ENCODE measurements at places on chromosomes 2 and 18.

DNA sequence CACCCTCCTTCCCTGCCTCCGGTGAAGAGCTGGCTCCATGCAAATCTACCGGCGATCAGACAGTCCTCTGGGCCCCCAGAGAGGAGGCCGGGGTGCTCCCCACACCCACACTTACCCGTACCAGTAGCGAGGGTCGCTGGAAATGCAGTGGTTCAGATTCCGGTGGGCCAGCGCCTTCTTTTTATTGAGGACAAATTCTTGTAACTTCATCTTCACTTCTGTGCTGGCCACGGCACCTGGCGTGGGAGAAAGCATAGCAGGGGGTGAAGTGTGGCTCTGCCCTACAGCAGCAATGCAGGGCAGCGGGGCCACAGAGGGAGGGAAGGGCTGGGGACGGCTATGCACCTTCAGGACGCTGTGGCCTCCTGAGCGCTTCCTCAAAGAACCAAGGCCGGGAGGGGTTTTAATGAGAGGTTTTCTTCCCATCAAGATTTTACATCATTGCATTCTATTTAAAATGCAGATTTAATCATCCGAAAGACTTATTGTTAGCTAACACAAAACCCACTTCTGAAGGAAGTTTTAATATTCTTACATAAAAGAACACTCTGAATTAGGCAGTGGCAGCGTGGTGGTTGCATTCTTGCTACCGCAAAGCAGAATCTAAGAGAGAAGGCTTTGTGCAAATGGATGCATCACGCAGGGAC is 237.0 kb downstream of the HDAC4 start:
- no peak for DNase-seq

DNA sequence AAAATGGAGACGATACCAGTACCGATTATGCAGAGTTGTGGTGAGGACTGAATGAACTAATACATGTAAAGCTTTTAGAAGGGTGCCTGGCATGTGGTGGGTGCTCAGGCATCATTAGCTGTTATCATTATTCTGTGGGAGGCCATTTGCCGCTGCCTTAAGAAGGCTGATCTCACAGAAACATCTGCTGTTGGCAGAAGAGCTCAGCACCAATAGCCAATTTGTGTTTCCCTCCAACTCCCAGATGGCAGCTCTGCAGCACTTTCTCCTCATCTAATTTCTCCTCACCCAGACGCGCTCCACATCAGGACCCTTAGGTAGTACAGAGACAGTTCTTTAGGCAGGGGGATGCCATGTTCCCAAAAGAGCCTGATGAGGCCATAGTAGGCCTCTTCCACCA is 15.8 kb upstream of the CYP1B1 start:
- DNase-seq = no peak

DNA sequence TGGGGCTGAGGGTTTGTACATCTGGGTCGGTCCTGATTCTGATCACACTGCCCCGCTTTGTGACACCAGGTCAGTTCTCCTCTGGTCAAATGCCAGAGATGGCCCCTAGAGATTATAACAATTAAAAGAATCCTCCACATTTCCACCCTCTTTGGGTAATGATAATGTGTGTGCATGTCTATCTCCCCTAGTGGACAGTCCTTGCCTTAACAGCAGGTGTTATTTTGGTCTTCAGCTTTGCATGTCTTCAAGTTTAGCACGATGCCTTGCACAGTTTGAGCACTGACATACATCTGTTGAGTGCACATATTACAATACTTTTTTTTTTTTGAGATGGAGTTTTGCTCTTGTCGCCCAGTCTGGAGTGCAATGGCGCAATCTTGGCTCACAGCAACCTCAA is 25.7 kb upstream of the COX7A2L start:
- DNase-seq = peak; percentile 22

DNA sequence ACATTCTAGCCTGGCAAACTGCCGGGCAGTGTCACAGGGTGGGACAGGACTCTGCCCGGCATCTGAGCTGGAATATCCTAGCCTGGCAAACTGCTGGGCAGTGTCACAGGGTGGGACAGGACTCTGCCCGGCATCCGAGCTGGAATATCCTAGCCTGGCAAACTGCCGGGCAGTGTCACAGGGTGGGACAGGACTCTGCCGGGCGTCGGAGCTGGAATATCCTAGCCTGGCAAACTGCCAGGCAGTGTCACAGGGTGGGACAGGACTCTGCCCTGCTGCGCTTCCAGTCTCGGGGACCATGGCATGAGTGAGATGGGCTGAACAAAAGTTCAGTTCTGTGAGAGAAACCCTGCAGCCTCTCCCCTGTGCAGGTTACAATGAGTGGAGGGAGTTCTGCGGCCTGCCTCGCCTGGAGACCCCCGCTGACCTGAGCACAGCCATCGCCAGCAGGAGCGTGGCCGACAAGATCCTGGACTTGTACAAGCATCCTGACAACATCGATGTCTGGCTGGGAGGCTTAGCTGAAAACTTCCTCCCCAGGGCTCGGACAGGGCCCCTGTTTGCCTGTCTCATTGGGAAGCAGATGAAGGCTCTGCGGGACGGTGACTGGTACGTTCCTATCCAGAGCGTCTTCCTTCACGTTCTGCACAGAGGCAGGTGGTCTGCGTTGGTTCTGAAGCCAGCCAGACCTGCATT is 80.3 kb downstream of the TPO start:
- DNase-seq = no peak

DNA sequence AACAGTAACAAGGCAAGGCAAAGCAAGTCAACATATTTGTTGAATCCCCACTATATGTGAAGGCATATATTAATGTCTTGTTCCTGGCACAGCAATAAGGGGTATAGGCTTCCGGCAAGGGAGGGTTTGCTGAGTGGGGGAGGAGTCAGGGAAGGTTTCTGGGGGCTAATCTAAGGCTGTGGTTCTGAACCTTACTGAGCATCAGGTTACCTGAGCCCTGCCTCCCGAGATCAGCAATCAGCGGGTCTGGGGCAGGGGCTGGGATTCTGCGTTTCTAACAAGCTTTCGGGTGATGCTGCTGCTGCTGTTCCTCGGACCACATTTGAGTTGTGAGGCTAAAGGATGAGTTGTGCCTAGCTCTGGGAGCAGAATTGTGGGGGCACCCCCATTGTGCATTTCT is 401.7 kb upstream of the SPRED2 start:
- no peak for DNase-seq

DNA sequence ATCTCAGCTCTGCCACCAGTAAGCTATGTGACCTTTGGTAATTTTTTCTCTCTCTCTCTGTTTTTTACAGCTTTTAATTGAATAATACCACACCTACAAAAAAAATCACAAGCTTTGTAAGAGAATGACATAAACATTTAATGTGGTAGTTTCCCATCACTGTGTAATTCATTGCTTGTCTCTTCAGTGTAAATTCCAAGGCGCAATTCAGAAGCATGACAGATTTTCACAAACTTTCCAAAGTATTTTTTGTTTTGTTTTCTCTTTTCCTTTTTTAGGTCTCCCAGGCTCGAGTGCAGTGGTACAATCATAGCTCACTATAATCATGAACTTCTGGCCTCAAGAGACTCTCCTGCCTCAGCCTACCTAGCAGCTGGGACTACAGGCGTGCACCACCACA is 25.0 kb upstream of the PPM1B start:
- DNase-seq = no peak

- peak; percentile 55 for DNase-seq
These were observed 74.3 kb downstream of the BIN1 start for GRCh38 chr2:127032621-127033020.

GRCh38 chr2:8059255-8059654 is 622.6 kb upstream of the ID2 start:
- DNase-seq = no peak

DNA sequence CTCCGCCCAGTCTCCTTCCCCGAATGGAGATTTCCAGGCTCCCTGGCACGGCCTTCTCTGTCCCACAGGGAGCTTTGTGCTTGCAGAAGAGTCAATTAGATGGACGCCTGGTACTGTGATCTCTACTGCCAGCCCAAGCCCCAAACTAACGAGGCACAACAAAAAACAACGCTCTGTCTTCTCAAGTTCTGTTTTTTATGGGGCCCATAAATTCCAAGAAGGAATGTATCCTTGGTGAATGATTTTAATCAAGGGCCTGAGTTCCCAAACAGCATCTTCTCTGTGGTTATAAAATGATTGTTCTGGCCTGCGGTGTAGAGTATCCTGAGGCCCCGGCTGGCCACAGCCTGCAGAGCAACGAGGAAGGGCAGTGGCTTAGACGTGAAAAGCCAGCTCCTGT is 219.5 kb downstream of the CLIP4 start:
- DNase-seq = no peak

DNA sequence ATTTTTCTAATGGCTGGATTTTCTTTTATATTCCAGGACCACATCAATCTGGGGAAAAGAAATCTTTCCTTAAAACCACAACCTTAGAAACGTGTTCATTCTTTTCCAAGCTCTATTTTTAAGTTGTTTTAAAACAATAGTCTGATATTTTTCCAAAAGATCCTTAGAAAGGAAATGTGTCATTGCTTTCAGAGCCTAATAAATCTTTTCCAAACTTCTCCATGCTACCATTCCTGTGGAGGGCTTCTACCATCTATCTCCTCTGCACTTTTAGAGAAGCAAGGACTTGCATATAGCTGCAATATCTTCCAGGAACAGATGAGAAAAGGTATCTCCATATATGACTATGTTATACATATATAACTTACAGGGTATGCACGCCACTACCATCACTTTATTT is 21.2 kb downstream of the WDFY1 start:
- DNase-seq = no peak

All from iris pigment epithelial cell (primary cell).